ENCODE measurements at places on chromosomes 3 and 15.

DNA sequence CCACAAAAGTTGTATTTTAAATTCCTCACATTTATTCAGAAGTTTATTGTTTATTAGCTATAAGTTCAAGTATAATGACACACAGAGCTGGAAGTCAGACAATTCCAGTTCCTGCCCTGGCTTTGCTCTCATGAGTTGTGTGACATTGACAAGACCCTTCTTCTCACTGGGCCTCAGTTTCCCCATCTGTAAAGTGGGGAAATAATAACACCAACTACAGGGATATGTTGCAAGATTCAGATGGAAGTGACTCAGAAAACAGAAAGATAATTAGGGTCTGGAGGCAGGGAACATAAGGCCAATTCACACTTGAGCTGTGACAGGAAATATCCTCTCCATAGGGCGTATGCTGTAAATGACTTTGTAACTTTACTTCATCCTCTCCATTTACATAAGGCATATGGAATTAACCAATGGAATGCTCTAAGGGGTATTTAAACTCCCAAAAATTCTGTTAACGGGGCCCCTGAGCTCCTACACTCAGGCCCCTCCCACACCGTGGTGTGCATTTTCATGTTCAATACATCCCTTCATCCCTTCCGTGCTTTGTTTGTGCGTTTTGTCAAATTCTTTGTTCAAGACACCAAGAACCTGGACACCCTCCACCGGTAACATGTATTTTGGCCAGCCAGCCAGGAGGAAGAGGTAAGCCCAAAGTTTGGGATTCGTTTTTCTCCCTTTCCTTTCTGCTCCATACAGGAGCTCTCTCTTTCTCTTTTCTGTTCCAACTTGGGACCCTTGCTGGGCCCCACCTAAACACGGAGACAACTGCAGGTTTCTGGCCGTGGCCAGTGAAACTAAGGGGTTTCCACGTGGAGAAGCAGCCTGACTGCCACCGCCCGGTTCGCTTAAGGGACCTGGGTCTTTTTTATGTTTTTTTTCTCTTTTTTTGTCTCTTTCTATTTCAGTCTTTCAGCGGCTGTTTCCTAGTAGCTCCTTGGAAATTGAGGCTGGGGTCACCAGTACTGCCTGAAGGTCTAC is 16.9 kb downstream of the CYP11A1 start:
- no peak for DNase-seq

DNA sequence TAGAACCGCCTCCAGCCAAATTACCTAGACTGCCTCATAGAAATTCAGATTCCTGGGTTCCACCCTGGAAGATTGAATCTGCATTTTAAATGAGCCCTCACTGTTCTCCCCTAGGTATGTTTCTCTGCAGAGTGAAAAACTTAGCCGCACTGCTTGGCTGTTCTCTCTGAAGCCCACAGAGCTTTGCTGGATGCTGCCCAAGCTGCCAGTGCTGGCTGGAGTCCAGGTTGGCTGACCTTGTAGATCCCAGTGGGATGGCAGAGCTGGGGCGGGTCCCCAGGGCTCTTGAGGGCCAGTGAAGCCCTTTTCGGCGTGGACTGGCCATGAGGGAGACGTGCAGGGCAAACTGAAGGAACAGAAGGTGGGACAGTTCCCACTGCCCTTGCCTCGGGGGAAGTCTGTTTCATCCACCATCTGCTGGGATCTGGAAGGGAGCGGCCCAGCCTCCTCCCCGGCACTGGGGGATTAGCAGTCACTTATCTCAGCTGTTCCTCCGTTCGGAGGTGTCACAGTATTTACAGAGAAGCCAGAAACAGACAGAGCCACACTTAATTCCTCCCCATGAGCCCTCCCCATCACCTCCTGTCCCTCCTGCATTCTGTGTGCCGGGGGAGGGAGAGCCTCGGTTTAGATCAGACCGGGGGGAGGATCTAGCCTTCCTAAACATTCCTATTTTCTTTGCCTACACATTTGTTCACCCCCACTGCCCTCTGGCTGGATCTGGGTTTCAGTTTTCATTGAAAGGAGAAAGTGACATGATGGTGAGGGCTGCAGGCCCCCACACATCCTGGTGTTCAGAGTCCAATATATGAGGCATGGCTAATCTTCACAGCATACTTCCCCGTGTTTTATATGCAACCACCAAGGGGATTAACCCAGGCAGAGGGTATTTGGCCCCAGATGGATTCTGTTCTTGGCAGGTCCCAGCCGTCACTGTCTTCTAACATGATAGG is 4.1 kb upstream of the ACTC1 start:
- no peak for DNase-seq

GRCh38 chr3:54960082-54960481 is 32.2 kb upstream of the LRTM1 start:
- no peak for DNase-seq

- no peak for DNase-seq
Measured at GRCh38 chr3:60792249-60792852, 458.9 kb downstream of the FHIT start.

DNA sequence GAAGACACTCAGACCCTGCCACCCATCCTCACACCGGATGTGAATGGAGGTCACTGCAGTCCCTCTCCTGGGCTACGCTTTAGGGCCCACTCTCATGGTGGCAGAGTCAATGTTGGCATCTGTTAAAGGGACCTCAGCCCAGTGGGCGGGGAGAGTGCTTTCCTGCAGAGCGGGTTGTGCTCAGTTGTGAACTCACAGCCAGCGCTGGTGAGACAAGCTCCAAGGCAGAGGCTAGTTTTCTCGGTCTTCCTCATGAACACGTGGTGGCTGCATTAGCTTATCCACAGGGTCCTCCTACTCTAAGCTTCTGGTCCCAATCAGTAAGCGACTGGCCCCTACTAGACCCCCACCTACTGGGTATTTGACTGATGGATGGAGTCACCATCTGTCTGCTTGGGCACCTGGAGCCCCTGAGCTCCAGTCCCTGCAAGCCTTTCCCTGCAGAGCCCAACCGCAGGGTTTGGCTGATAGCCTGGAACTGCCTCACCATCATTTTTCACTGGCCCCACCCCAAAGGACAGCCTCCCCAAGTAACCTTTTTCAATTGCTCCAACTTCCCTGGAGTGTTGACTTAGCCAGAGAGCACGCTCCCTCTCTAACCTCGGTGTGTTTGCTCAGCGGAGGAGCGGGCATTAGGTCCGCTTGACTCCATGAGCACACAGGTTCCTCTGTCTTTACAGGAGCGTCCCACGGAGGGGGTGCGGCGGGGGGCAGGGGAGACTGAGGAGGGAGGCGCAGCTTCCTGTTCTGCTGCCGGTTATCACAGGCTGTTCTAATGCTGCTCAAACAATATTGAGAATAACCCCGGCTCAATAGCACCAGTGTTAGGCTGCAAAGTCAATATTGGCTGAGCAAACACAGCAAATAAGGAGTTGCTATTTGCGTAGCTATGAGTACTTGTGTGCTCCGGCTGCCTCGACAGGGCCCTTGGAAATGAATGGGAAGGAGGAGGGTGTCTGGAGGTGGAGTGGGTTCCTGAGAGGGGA is 141.7 kb downstream of the RPLP1 start:
- no peak for DNase-seq

GRCh38 chr3:105490045-105490444 is 123.3 kb downstream of the ALCAM start:
- DNase-seq, result no peak

DNA sequence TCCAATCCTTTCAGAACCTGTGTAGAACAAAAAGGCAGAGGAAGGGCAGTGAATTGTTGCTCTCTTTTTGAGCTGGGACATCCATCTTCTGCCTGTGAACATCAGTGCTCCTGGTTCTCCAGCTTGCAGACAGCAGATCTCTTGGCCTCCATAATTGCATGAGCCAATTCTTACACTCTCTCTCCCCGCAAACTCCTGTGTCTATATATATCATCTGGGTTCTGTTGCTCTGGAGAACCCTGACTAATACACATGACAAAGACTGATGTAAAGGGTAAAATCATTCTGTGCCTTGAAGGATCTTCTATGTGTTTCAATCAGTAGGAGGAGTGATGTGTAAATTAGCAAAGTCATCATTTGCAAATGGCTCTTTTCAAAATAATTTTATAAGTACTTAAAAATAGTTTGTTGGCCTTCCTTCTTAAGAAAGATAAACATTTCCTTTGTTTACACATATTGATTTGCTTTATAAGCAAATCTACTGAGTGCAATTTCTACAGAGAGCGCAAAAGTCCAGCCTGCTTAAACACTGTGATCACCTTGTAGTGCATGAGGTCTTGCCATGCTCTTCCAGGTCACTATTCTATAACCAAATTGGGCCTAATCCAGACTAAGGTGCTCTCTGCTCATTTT is 154.9 kb upstream of the ANKRD28 start:
- no peak for DNase-seq

Measured in activated CD8-positive, alpha-beta memory T cell treated with anti-CD3 and anti-CD28 coated beads for 1 hour (primary cell).